ENCODE measurements at places on chromosomes 1 and 21.

- DNase-seq = no peak
Observed at GRCh38 chr21:32372755-32373154, 20.1 kb downstream of the URB1 start.

- no peak for DNase-seq
Observed at GRCh38 chr1:53361541-53361961, 33.7 kb upstream of the LRP8 start.

DNA sequence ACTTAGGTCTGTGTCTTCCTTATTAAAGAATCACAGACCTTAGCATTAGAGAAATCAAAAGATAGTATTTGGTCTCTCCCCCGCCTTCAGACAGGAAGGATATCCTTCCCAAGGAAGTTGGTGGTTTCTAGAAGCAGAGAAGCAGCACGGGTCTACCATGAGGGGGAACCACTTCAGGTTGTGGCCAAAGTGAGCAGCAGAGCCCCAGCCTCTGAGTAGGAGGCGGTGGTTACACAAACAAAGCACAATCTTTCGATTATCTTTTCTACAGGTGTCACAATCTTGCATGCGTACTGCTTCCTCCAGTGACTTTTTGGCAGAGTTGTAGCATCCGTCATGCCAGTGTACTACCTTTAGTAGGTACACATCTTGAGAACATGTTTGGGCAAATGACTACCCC, 8.8 kb downstream of the PGLYRP4 start:
- DNase-seq = no peak

GRCh38 chr21:46092811-46093667, 4.9 kb upstream of the COL6A2 start:
- no peak for DNase-seq

DNA sequence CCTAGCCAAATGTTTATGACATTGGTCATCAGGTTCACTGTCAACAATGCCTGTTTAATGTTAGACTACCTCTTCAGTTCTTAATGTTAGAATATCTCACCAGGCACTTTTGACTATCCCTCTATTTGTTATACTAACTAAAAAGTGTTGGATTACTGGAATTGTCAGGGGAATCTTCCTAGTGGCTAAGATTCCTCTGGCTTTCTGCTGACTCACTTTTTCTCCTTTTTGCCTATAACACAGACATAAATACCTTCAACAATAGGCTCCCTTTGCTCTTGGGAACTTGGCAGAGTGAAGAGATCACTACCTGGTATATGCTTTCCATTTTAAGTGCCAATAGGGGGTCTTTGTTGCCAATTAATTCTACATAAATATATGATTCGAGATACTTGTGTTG, 68.5 kb downstream of the TMEM200B start:
- no peak for DNase-seq

- DNase-seq = peak; percentile 45
Observed at GRCh38 chr1:20702416-20702815, 15.4 kb downstream of the KIF17 start.

GRCh38 chr1:239706245-239706892, 320.0 kb downstream of the CHRM3 start:
- no peak for DNase-seq

DNA sequence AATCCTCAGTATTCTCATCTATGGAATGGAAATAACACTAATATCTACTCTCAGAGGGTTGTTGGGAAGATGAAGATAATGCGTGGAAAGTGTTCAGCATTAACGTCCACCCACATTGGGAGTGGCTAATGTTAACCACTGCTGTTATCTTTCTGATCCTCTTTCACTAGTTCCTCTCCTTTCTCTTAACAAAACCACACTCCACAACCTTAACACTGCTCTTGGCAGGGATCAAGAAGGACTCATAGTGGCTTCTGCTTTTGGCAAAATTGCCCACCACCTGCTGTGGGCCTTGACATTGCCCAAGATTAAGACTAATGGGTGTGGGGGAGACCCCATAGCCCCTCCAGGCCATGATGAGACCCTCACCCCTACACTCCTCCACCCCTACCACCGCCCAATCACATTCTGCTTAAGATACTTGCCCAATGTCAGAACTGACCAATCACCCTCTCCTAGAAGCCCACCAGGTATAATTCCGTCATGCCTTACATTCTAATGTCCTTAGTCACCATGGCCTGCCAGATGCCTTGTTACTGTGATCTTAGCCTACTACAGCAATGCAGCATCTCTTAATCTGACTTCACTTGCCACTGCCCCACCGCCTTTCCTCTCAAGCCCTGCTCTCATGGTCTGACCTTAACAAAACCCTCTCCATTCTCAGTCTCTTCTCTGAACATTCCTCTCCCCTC, 27.1 kb downstream of the DHCR24 start:
- DNase-seq = peak; percentile 89

- no peak for DNase-seq
Observed at GRCh38 chr1:107952989-107953388, 12.0 kb downstream of the VAV3 start.

DNA sequence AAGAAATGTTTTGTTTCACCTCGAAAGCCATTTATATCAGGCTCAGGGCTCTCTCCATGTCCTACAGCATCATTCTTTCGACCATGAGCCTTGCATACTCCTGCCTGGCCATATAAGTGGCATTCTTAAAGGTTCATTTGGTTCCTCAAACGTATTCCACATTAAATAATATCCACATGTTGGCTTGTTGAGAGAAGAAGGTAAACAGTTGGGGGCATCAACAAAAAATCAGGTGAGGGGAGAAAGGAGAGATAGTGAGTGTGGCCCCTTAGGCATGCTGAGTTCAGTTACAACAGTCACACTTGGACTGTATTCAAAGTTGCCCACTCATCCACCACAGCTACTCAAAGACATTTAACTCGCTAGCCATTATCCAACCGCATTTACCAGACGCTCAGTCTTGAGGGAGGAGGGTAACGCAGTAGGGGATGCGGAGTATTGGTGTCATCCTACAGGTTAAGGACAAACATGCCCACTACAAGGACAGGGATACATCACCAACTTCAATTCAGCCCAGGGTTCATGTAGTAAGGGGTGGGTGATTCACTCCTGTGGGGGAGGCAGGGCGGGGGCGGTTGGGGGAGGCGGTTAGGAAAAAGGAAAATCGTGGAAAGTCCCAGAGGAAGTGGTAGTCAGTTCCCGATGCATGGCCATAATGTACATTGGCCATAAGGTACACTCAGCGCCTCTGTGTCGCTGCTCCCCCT, 1.4 kb downstream of the ZNF697 start:
- peak; percentile 7 for DNase-seq

GRCh38 chr1:60874718-60875117, 207.6 kb upstream of the NFIA start:
- no peak for DNase-seq

- DNase-seq = peak; percentile 31
Observed at GRCh38 chr1:187476671-187477070, 647.9 kb downstream of the PLA2G4A start.

DNA sequence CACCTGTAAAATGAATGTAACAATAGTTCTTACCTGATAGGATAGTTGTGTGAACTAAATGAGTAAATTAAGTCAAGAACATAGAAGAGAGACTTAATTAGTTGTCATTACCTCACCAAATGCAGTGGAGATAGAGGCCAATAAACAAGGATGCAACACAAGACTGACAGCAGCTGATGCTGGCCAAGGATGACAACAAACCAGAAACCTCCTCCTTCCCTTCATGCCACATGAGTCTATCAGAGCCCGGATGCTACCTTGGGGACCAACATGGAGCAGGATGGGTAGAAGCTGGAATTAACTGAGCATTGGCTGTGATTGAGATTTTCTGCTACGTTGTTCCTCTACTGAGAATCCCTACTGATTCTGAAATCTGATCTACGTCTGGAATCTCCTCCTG, 30.3 kb upstream of the USP1 start:
- DNase-seq = no peak

DNA sequence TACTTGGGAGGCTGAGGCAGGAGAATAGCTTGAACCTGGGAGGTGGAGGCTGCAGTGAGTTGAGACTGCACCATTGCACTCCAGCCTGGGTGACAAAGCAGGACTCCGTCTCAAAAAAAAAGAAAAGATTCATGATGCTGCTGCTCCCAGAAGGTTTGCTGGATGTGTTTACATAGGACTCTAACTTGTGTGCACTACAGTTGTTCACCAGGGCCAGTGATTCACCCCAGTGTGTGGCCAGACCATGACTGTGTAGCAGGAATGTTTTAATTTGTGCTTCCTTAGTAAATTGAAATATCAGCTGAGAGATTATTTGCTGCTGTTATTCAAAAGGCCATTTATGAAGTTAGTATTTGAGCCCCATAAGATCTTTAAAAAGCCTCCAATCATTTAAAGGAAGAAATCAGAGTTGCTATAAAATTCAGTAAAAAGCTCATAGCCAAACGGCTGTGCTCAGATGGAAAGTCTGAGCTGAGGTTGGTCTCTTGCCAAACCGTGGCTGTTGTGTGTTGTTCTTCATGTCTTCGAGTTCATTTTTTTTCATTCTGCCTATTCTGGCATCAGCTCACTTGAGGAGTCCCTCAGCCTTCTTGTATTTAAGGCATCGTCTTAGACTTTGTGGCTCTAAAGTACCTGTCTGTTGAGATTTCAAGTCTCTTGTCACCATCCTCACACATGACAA, 18.1 kb upstream of the PGD start:
- DNase-seq = no peak

- DNase-seq = peak; percentile 2
Observed at GRCh38 chr1:80054129-80054528, 1047.6 kb upstream of the ADGRL4 start.

GRCh38 chr1:215081661-215082531, 641 bp upstream of the KCNK2 start:
- no peak for DNase-seq

- DNase-seq = no peak
Observed at GRCh38 chr1:244952280-244952933, 88.1 kb upstream of the HNRNPU start.

- DNase-seq = no peak
Observed at GRCh38 chr21:31622397-31622796, 37.1 kb upstream of the SOD1 start.

- peak; percentile 57 for DNase-seq
Observed at GRCh38 chr1:218171302-218171893, 113.7 kb upstream of the RRP15 start.

DNA sequence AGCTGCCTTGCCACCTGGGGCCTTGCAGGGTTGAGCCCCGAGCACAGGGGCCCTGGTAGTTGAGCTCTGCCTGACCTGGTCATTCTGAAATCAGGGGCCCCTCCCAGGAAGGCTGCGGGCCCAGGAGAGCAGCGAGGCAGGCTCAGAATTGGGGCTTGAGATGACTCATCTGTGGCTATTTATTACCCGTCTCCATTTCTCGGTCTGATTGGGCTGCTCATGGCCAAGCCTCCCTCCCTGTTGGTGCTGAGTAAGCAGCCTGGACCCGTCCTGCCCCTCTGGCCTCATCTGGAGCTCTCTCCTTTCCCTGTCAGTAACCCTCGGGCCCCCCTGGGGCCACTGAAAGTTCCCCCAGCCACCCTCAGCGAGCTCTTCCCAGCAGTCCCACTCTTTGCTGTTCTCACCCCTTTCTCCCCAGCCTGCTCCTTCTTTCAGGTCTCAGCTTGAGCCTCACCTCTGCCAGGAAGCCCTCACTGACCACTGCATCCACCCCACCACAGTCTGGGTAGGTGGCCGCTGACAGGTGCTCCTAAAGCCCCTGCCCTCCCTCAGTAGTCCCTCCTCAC, 11.0 kb upstream of the TNFRSF8 start:
- peak; percentile 67 for DNase-seq

DNA sequence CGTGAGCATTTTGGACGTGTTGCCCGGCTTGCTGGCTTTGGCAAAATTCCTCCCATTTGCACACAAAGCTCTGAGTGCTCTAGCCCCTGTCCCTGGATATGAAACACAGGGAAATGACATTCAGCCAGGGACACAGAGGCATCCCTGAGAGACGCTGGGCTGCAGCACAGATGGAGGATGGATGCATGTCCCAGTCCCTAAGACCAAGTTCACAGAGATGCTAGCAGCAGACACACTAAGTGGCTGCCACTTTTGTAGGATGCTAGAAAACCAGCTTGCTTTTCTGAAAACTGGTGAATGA, 12.5 kb downstream of the ACTRT2 start:
- DNase-seq = no peak

- DNase-seq = no peak
Observed at GRCh38 chr1:3948344-3948743, 48.3 kb upstream of the C1orf174 start.

GRCh38 chr1:53316766-53317581, 10.9 kb downstream of the LRP8 start:
- DNase-seq = peak; percentile 55

- DNase-seq = no peak
Observed at GRCh38 chr1:58345215-58346035, 201.1 kb downstream of the OMA1 start.

- DNase-seq = peak; percentile 65
Observed at GRCh38 chr1:8348777-8349472, 31.0 kb downstream of the SLC45A1 start.

DNA sequence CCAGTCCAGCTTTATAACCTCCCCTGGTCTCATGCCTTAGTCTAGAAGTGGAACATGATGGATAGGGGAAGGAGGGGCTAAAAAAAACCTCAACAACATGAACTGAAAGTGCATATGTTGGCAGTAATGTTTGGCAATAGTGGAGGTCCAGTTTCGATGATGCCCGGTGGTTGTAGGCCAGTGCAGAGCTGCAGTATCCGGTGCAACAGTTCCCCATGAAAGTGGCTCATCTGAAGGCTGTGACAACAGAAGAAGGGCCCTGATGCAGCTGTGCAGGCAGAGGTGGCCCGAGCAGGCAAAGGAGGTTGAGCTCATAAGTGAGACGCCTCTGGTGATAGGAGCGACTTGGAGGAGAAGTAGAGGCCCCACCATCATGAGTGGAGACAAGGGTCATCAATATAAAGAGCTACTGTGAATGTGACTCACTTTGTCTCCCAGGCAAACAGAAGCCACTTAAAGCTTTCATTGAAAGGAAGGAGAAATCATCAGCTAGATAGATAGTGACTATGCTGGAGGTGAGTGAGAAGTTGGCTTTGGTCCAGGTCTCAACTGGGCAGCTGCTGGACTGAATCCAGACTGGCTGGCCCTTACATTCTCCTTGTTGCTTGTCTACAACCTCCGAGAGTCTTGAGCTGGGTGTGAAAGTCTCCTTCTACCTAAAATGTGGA, 10.2 kb upstream of the CREG1 start:
- DNase-seq = no peak

GRCh38 chr1:3355089-3355488, 99.4 kb upstream of the ARHGEF16 start:
- no peak for DNase-seq

DNA sequence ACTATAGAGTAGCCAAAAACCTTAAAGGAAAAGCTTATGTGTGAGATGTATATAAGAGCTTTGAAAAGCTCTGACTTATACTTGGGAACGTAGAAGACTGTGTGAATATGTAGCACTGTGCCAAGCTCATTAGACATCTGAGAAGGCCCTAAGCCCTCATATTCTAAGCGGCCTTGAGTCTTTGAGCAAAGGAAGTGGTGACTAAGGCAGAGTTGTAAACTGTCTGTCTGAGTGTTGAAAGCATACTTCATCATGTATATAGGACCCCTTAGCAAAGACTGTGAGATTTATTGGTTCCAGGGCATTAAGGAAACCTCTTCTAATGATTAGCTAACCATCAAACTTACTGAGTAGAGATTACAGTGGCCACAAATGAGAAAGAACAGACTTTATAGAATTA, 153.3 kb upstream of the LYPLAL1 start:
- no peak for DNase-seq

- DNase-seq = no peak
Observed at GRCh38 chr1:115560027-115560426, 81.7 kb upstream of the VANGL1 start.

GRCh38 chr1:42963378-42964043, 4.8 kb upstream of the SLC2A1 start:
- peak; percentile 98 for DNase-seq

GRCh38 chr1:9714257-9714718, 62.8 kb downstream of the PIK3CD start:
- DNase-seq = peak; percentile 58
